ENCODE measurements at places on chromosomes 3 and 15. TPM values are rescaled to one million over a fixed set of nuclear protein-coding genes. Genes with fewer than 3 reads are reported as not detected.

VPS18 gene
- 34.7 TPM for total RNA-seq

IL12A gene
- total RNA-seq: 0.42 TPM

ANKUB1 gene
- not detected for total RNA-seq

THRB gene
- total RNA-seq: 31.5 TPM

TM6SF1 gene
- 7.8 TPM for total RNA-seq

GRCh38 chr3:55486101-55486856 lies 827 bp downstream of the WNT5A start:
- no peak for DNase-seq

- no peak for DNase-seq
These were observed 2.5 kb upstream of the ETFA start for GRCh38 chr15:76313731-76314130.

- DNase-seq: no peak
These were observed 116.7 kb upstream of the LMOD3 start for GRCh38 chr3:69239063-69239462.

DNA sequence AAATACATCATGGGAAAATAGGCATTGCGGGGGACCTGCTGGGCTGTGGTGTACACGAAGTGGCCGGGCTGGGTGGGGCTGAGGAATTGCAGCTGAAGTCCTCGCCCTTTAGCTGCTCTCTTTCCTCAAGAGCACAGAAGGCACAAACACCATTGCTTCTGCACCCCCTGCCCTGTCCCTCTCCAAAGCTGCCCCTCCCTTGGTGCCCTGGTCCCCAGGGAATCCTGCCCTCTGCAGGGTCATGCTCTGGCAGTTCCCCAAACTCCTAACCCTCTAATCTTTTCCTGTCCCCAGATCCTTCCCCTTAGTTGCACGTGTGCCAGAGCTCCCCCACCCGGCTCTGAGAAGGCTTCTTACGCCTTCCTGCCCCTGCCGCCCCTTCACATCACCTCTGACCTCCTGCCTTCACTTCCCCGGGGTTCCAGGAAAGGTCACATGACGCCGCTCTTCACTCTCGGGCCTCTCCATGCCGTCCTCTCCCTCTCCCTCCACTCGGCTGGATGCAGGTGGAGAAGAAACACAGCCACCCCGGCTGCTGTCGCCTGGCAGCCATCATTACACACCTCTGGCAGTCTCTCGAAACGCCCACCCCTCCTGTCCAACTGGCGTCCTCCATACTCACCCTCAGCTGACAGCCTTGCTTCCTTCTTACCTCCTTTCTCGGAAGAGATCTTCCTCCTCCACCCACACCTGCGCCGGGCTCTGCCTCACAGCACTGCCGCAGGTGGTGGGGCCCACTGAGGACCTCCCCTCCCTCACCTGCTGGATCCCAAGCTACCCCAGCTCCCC lies 6.9 kb upstream of the PCSK6 start:
- DNase-seq: peak; percentile 88

GRCh38 chr15:91864664-91865063 lies 11.2 kb downstream of the SLCO3A1 start:
- DNase-seq: no peak

GRCh38 chr3:102570511-102570910 lies 135.7 kb downstream of the ZPLD1 start:
- DNase-seq: no peak

GRCh38 chr3:45198264-45199260 lies 27.5 kb downstream of the TMEM158 start:
- DNase-seq: no peak

DNA sequence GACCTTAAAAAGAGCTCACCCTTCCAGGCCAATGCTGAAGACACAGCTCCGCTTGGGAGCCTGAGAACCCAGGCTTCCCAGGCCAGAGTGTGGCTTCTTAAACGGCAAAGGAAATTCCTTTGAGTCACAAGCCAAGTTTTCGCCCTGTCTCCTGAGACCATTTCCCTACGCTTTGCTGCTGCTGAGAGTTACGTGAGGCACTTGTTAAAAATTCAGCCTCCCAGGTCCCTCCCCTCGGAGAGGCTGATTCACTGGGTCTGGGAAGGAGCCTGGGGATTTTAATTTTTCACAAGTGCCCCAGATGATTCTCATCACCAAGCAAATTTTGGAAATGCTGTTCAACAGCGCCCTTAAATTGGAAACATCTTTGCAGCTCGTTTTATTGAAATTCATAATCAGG lies 25.5 kb downstream of the RLBP1 start:
- no peak for DNase-seq
